ENCODE measurements at places on chromosomes 2 and 18. TPM values are rescaled to one million over a fixed set of nuclear protein-coding genes. Genes with fewer than 3 reads are reported as not detected.

- DNase-seq: no peak
- H3K36me3 ChIP-seq: no peaks in the 10 kb centered on the region
- no peak overlapping the region for H3K27ac ChIP-seq
- no peak overlapping the region for H3K4me3 ChIP-seq
- no peaks in the 10 kb centered on the region for H3K4me1 ChIP-seq
These were observed 1490.2 kb upstream of the SLC39A10 start for GRCh38 chr2:194166818-194167217.

GRCh38 chr18:7447318-7448028 is 119.6 kb upstream of the PTPRM start:
- no peaks in the 10 kb centered on the region for H3K36me3 ChIP-seq
- no peak overlapping the region for H3K27ac ChIP-seq
- H3K4me1 ChIP-seq: no peaks in the 10 kb centered on the region
- no peak for DNase-seq
- no peaks in the 10 kb centered on the region for H3K27me3 ChIP-seq
- H3K4me3 ChIP-seq: no peak overlapping the region

DNA sequence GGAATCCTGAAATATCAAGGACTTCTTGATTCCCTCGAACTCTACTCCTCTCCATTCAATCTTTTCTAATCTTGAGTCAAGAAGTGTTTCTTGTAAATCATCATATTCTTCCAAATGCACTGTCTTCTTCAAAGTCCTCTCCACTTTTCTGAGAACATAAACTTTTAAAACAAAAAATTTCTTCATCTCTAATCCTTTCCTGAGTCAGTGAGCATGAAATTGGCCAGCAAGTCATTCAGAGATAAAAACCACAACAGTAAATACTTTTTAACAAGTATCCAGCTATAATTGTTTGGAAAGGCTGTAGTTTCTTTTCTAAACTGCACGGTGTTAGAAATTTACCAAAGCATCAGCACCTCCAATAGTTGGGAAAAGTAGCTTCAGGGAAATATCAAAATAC is 312.6 kb upstream of the GALNT5 start:
- H3K36me3 ChIP-seq: no peaks in the 10 kb centered on the region
- no peaks in the 10 kb centered on the region for H3K27me3 ChIP-seq
- H3K27ac ChIP-seq: no peak overlapping the region
- no peaks in the 10 kb centered on the region for H3K4me1 ChIP-seq
- no peak for DNase-seq
- H3K4me3 ChIP-seq: no peak overlapping the region

DNA sequence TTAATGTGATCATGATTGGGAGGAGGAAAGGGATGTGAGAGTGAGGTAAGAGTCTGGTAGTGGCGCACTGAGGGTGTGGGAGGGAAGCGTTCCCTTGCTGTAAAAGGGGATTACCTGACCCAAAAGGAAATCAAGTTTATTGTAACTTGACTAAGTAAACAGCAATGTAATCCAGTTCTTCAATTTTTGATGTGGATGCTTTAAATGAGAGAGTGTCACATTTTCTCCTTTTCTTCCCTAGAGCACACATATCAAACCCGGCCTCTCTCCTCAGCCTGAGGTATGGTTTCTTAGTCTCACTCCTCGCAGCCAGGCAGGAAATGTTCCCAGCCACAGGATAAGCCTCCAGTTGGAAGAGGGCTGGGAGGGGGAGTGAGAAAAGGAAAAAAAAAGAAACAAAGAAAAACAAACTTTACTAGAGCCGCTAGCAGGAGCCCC is 688 bp upstream of the ARHGAP28 start:
- no peaks in the 10 kb centered on the region for H3K36me3 ChIP-seq
- H3K4me1 ChIP-seq: peaks cover 9% of the 10 kb centered on the region
- H3K27me3 ChIP-seq: no peaks in the 10 kb centered on the region
- no peak for DNase-seq

DNA sequence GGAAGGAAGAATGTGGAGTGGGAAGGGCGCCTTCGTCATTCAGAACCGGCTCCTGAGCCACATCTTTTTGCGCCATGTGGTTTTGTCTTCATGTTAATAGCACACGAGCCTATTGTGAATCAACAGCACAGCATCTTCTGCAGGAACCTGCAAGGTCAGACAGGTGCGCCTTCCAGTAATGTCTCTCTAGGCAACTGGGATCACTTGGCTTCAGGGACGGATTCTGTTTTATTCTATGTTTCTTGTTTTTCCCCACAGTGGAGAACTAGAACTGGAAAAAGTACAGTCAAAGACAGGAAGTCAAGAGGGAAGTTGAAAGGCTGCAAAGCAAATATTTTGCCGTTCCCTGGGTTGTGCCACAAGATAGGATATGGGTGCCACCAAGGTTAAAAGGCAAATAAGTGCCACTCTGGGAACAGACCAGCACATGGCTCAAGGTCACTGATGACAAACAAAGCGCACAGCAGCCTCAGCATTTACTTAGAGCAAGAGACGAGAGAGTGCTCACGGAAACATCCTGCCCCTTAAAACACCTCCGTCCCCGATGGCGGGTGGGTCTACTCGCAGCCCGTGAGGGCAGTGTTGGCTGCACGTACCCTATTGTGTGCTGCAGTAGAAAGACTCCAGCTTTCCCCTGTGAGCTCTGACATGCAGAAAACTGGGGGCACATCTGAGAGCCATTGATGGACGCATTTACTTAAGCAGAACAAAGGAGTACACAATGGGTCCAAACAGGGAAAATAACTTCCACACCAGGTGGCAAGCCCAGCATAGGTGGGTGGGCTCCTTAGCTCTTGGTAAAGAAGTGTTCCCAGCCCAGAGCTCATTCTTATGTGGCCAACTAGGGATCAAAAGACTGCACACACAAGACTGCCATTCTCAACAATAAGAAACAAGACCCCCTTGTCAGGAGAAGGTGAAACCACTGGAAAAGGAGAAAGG is 107.2 kb upstream of the PARD3B start:
- H3K36me3 ChIP-seq: no peaks in the 10 kb centered on the region
- no peak for DNase-seq
- no peak overlapping the region for H3K4me3 ChIP-seq
- H3K27me3 ChIP-seq: no peaks in the 10 kb centered on the region
- H3K4me1 ChIP-seq: peaks cover 2% of the 10 kb centered on the region

DNA sequence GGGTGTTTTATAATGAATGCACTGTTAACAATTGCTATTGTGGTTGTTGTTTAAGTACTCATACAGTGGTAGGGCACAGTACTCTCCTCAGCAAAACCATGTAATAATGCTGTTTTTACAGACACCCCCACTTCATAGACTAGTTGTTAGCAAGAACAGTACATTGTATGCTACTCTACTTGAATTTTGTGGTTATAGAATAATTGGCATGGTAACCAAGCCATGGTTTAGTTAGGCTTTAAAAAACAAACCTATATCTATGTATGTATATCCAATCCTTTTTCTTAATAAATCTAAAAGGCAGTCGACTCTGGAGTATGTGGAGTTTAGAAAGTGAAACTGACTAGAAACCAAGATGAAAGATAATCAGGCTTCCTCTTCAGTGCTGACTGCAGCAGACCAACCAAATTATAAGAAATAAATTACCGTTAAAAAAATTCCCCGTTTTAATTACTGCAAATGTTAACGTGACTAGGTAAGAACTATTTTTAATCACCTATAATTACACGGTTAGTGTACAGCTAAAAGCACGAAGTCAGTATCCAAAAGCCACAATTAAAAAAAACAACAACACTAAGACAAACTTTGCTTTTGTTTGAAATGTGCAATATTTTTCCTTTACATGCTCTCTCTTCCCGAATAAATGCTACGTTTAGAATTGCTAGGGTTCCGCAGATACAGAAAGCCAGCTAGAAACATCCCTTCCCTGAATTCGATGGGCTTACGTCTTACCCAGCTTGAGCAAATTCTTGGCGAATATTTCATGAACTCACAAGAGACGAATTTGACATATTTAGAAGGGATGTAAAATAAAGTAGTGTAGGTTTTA is 113.3 kb upstream of the SERTAD2 start:
- H3K4me3 ChIP-seq: peak overlapping the region; percentile 63
- no peaks in the 10 kb centered on the region for H3K36me3 ChIP-seq
- no peak overlapping the region for H3K27ac ChIP-seq

DNA sequence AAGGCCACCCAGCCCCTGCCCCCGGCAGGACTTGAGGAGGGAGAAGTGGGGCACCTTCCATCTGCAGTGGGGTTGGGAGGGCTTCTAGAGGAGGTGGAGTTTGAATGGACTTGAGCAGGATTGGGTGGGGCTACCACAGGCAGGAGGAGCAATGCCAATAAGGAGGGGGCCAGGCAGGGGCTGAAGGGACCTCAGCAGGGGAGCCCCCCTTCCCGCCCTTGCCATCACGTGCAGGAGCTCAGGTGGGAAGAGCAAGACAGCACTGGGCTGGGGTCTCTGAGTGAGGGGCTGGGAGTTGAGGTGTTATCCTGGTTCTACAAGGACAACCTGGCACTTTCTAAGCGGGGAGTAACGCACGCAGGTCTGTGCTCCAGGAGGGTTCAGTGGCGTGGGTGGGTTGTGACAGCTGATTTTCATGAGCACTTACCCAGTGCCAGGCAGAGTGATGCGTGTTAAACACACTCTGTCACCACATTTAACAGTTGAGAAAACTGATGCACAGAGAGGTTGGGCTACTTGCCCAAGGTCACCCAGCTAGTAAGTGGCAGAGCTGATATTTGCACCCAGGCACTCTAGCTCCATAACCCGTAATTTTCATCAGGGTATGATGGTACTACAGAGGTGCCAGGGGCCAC is 4.8 kb downstream of the CHRND start:
- no peaks in the 10 kb centered on the region for H3K27me3 ChIP-seq
- no peaks in the 10 kb centered on the region for H3K36me3 ChIP-seq
- H3K4me1 ChIP-seq: no peaks in the 10 kb centered on the region

GRCh38 chr2:147679191-147679954 is 165.5 kb upstream of the ACVR2A start:
- DNase-seq: no peak
- H3K27me3 ChIP-seq: no peaks in the 10 kb centered on the region
- no peaks in the 10 kb centered on the region for H3K36me3 ChIP-seq
- no peak overlapping the region for H3K4me3 ChIP-seq
- H3K27ac ChIP-seq: no peak overlapping the region

- no peak overlapping the region for H3K27ac ChIP-seq
- H3K4me3 ChIP-seq: no peak overlapping the region
- H3K4me1 ChIP-seq: no peaks in the 10 kb centered on the region
- no peaks in the 10 kb centered on the region for H3K36me3 ChIP-seq
These were observed 8.4 kb upstream of the HNRNPLL start for GRCh38 chr2:38610851-38611801.

GRCh38 chr2:129199501-129199900 is 780.0 kb upstream of the RAB6C start:
- H3K36me3 ChIP-seq: no peaks in the 10 kb centered on the region
- H3K27ac ChIP-seq: no peak overlapping the region
- no peaks in the 10 kb centered on the region for H3K27me3 ChIP-seq
- H3K4me3 ChIP-seq: no peak overlapping the region

DNA sequence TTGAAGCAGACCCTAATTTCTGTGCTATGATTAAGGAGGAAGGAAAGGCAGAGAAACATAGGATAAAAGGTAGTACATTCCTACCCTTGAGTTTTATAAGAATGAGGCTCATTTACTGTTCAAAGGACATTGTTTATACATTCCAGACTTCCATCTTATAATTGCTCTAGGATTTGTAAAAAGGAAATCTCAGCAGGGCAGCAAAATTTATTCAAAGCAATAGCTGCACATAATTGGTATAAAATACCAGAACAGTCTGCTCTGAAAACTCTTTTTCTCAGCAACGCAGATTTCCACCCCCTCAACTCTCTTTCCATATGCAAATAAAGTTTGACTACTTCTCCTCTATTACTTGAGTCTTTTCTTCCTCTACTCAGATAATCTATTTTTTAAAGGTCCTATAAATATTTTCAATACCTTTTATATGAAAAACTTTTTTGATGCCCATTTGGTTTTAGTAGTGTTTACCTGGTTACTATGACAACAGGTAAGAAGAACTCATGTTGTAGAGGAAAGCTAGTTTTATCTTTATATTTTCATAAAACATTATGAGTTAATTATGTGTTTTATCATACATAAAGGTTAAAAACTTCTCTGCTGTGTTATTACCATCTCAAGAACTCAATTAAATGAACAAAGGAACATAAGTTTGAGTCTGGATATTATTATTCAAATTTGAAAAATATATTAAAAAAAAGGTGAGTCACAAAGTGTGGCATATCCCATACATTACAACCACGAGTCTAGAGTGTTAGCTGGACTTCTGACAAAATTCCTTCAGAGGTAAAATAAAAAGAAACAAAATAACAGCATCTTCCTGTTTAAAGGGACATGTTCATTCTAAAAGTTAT is 19.9 kb downstream of the RBMS1 start:
- no peak overlapping the region for H3K4me3 ChIP-seq

GRCh38 chr18:2939317-2939716 is 73.6 kb downstream of the LPIN2 start:
- no peaks in the 10 kb centered on the region for H3K4me1 ChIP-seq
- peaks cover 5% of the 10 kb centered on the region for H3K36me3 ChIP-seq

- no peak overlapping the region for H3K27ac ChIP-seq
- H3K27me3 ChIP-seq: no peaks in the 10 kb centered on the region
- H3K36me3 ChIP-seq: no peaks in the 10 kb centered on the region
- no peak overlapping the region for H3K4me3 ChIP-seq
- no peaks in the 10 kb centered on the region for H3K4me1 ChIP-seq
- no peak for DNase-seq
These were observed 52.3 kb downstream of the TFCP2L1 start for GRCh38 chr2:121232626-121233265.

- H3K4me1 ChIP-seq: no peaks in the 10 kb centered on the region
- no peaks in the 10 kb centered on the region for H3K36me3 ChIP-seq
- no peaks in the 10 kb centered on the region for H3K27me3 ChIP-seq
- H3K4me3 ChIP-seq: no peak overlapping the region
These were observed 424.2 kb downstream of the NRXN1 start for GRCh38 chr2:50607721-50608120.

DNA sequence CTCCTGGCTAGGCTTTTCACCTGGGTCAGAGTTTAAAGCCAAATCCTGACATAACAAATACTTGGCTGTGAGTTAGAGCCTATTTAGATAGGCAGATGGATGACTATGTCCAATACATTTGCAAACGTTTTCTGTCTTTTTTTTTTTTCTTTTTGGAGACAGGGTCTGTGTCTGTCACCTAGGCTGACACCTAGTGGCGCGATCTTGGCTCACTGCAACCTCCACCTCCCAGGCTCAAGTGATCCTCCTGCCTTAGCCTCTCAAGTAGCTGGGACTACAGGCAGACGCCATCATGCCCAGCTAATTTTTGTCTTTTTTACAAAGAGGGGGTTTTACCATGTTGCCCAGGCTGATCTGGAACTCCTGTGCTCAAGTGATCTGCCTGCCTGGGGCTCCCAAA is 124.8 kb downstream of the DYM start:
- no peaks in the 10 kb centered on the region for H3K4me1 ChIP-seq
- DNase-seq: no peak
- no peaks in the 10 kb centered on the region for H3K27me3 ChIP-seq
- no peak overlapping the region for H3K27ac ChIP-seq
- no peak overlapping the region for H3K4me3 ChIP-seq
- 0 out of 2 replicates have a peak, but pooled peaks cover 4% of the 10 kb centered on the region for H3K36me3 ChIP-seq

- H3K36me3 ChIP-seq: no peaks in the 10 kb centered on the region
- H3K4me3 ChIP-seq: no peak overlapping the region
- DNase-seq: no peak
- H3K4me1 ChIP-seq: peaks cover 7% of the 10 kb centered on the region
- no peak overlapping the region for H3K27ac ChIP-seq
These were observed 466.5 kb upstream of the ID2 start for GRCh38 chr2:8215159-8215863.

TCF7L1 gene
- total RNA-seq: 117 TPM

MTCL1 gene
- 45.1 TPM for total RNA-seq

SNORC gene
- total RNA-seq: 0.61 TPM

SCYGR4 gene
- not detected for total RNA-seq

SCN7A gene
- total RNA-seq: 0.11 TPM

RAB6D gene
- not detected for total RNA-seq

TAF1B gene
- 31.9 TPM for total RNA-seq

Data from H9 (cell line).